ENCODE measurements at places on chromosomes 4 and X.

DNA sequence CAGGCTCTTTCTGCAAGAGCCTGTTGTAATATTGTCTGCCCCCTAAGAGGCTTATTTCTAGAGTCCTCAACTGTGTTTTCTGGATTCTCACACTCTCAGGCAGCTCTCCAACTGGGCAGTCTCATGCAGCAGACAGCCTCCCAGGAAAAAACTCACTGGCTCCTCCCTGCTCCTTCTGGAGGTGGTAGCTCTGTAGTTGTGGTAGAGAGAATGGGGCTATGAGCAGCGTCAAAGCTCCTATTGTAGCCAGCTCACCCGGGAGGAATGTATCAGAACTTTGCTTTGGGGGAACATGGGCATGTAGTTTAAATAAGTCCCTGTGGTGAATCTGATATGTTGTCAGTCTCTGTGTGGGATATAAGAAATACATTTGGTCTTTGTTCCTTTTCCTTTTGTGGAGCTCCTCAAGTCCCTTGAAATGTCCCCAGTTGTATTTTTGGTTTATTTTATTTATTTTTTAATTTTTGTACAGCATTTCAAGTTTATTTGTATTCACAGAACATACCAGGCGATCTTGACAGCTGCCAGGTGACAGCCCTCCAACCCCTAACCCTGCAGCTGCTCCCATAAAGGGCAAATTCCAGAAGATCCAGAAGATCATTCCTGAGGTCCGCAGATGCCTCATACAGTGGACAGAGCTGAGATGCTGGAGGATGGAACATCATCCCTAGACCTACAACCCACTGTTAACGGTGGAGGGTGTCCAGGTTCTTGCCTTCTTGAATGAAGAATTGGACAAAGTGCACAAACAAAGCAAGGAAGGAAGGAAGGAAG lies 45.7 kb downstream of the TRIM61 start:
- DNase-seq, result no peak

DNA sequence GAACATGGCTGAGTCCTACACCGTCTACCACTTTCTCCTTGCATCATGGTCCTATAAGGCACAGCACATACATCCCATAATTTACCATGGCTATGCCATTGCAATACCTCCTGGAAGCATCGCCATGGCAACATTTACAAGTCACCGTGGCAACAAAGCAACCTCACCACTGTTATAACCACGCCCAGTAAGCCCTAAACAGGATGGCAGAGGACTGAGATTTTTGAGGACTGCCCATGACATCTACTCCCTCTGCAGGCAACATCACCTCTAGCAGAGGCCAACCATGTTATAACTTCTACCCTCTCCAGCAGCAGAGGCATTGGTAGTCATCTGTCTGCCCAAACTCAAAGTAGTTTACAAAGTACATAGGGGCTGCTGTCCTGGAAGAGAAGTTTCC lies 29.7 kb downstream of the BCOR start:
- no peak for DNase-seq

- no peak for DNase-seq
These were observed 55.8 kb upstream of the ENPP6 start for GRCh38 chr4:184273166-184274147.

- DNase-seq, result no peak
These were observed 56.2 kb upstream of the CYSLTR1 start for GRCh38 chrX:78383594-78383993.

GRCh38 chr4:7388627-7389026 lies 46.1 kb downstream of the PSAPL1 start:
- DNase-seq, result no peak

GRCh38 chrX:17471121-17471520 lies 96.1 kb downstream of the NHS start:
- no peak for DNase-seq
